Stimulated activated CD4-positive, alpha-beta T cell treated with anti-CD3 and anti-CD28 coated beads, TNF-alpha, amount 100 ng/mL, for 1 hour (primary cell): ENCODE measurements at places on chromosomes 1 and 21.

GRCh38 chr1:70034403-70034802 is 171.0 kb downstream of the LRRC40 start:
- no peak for DNase-seq

DNA sequence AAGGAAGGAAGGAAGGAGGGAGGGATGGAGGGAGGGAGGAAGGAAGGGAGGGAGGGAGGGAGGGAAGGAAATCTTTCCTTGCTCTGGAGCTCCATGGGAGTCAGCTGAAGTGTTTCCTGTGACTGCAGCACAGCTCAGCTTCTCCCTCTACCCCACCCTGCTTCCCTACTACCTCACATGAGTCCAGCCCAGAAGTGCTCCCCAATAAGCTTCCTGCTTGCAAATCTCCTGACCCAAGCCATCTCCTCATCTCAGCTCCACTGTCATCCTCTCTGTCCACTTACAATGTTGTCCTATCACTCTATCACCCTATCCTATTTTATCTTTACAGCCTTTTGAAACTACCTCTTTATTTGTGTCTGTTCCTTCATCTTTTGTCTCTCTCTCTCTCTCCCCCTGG is 52.9 kb upstream of the SSBP3 start:
- DNase-seq, result no peak

DNA sequence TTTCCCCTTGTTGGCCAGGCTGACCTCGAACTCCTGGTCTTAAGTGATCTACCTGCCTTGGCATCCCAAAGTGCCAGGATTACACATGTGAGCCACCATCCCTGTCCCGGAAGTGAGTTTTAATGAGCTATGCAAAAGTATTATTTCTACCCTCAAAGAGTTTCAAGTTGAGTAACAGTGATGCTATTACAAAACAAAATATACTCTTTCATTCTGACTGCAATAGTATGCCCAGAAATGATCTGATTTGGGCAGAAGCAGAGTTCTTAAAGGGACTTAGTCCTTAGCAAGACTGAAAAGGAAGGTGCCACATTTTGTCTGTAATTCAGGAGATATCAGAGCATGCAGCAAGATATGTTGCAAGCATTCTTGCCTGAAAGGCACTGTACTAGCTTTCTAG is 375.4 kb downstream of the NUF2 start:
- no peak for DNase-seq

GRCh38 chr1:81974222-81974841 is 173.6 kb downstream of the ADGRL2 start:
- DNase-seq, result no peak

- no peak for DNase-seq
These were observed 332.9 kb downstream of the SRGAP2C start for GRCh38 chr1:121517586-121518230.

DNA sequence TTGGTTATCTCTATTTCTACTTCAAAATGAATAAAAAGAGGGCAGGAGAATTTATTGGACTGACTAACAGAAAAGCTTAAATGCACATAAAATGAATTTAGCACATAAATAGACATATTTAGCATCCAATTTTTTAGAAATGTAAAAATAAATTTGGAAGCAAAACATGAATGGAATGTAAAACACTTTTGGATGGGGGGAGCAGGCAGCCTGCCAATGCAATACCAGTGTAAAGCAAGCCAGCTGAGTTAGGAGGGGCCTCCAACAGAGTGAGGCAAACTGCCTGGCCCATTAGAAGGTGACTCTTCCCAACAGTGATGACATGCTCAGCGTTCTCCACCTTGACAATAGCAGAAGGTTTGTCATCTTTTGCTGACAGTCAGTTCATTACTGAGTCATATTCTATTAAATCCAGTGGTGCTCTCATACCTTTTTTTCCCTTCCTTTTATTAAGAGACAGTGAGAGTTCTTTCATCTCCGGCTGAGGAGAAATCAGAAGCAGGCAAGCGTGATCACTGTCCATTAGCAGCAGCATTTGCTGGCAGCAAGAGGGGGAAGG is 19.5 kb upstream of the EXO1 start:
- no peak for DNase-seq
